ENCODE measurements at places on chromosomes 4 and X. TPM values are rescaled to one million over a fixed set of nuclear protein-coding genes. Genes with fewer than 3 reads are reported as not detected.
A peak's percentile ranks its signal among the peaks of the same experiment; 100 is the strongest.

GRCh38 chrX:47456080-47456479, 26.9 kb downstream of the ZNF41 start:
- no peaks in the 10 kb centered on the region for H3K36me3 ChIP-seq
- H3K4me3 ChIP-seq: no peak overlapping the region
- no peak for DNase-seq
- H3K4me1 ChIP-seq: no peaks in the 10 kb centered on the region
- H3K27ac ChIP-seq: no peak overlapping the region
- no peaks in the 10 kb centered on the region for H3K27me3 ChIP-seq

- no peak for DNase-seq
- no peaks in the 10 kb centered on the region for H3K36me3 ChIP-seq
- H3K27me3 ChIP-seq: peaks cover 7% of the 10 kb centered on the region
- no peaks in the 10 kb centered on the region for H3K4me1 ChIP-seq
These were observed 64.5 kb upstream of the WDR1 start for GRCh38 chr4:10180927-10181744.

DNA sequence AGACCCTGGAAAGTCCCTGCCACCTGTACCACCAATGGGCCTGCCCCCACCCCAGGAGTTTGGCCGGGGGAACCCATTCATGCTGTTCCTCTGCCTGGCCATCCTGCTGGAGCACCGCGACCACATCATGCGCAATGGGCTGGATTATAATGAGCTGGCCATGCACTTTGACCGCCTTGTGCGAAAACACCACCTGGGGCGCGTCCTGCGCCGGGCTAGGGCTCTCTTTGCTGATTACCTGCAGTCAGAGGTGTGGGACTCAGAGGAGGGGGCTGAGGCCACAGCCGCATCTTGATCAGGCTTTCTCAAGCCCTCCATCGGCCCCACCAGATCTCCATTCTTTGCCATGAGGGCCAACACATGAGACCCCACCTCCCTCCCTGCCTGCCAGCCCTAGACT, 13.6 kb upstream of the RBM3 start:
- H3K4me1 ChIP-seq: peaks cover 9% of the 10 kb centered on the region
- no peak for DNase-seq
- no peaks in the 10 kb centered on the region for H3K27me3 ChIP-seq
- H3K36me3 ChIP-seq: no peaks in the 10 kb centered on the region
- H3K27ac ChIP-seq: no peak overlapping the region

DNA sequence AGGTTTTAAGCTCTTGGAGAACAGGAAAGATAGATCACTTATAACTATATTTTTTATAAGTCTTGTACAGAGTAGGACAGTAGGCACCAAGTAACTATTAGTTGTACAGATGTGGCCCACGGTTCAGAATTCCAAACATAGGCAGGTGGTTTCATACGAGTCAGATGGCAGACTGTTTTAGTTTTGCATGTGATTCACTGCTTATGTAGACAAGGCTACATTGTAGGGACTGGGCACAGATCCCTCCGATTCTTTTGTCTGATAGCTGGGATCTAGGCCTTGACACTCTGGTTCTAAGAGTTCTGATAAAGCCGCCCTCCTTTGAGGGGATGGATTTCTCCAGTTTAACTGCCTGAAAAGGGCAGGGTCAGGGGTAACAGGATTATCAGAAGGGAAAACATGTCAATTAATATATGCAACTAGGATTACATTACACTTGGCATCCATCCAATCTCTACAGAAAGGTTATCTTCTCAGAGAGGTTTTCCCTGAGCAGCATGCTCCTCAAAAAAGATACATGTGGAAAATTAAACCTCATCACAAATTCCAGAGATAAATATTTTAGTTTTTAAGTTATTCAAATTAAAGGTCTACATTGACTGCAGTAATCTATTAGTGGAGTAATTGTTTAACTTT, 87.8 kb downstream of the SPRY1 start:
- no peak overlapping the region for H3K27ac ChIP-seq
- H3K4me1 ChIP-seq: peaks cover 25% of the 10 kb centered on the region
- no peaks in the 10 kb centered on the region for H3K27me3 ChIP-seq
- no peaks in the 10 kb centered on the region for H3K36me3 ChIP-seq
- no peak overlapping the region for H3K4me3 ChIP-seq

- no peak for DNase-seq
- no peak overlapping the region for H3K4me3 ChIP-seq
- no peaks in the 10 kb centered on the region for H3K36me3 ChIP-seq
- no peaks in the 10 kb centered on the region for H3K27me3 ChIP-seq
- H3K27ac ChIP-seq: no peak overlapping the region
- H3K4me1 ChIP-seq: 0 out of 2 replicates have a peak, but pooled peaks cover 4% of the 10 kb centered on the region
These were observed 168.7 kb downstream of the GASK1B start for GRCh38 chr4:158004101-158004500.

- H3K4me1 ChIP-seq: no peaks in the 10 kb centered on the region
- no peak for DNase-seq
- H3K4me3 ChIP-seq: no peak overlapping the region
- no peak overlapping the region for H3K27ac ChIP-seq
- H3K36me3 ChIP-seq: no peaks in the 10 kb centered on the region
These were observed 5.9 kb upstream of the PLA2G12A start for GRCh38 chr4:109735566-109736365.

DNA sequence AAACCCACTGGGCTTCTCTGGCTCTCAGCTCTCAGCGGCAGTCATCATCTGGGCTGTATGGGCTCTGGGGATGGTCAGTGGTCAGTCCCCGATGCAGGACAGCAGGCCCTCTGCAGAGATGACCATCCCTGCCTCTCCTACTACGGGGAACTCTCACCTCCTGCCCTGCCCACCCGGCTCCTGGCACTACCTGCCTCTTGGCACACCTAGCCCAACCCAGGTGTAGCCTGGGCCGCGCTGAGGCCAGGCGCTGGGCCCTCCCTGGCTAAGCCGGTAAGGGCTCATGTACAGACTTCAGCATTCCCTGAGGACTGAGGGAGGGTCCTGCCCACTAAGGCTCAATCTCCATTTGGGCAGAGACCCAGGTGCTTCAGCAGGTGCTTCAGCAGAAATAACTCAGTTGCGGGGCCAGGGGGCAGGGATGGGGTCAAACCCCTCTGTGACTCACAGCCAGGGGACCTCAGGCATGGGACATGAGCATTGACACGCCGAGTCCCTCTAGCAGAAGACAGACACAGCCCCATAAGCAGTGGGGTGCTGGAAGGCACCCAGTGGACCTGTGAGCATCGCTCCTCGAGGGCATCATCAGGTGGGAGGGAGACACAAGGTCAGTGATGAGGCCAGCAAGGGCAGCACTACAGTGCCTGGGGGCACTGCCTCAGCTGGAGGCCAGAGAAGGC, 71.0 kb downstream of the ACOX3 start:
- H3K4me3 ChIP-seq: no peak overlapping the region
- no peaks in the 10 kb centered on the region for H3K4me1 ChIP-seq
- no peak for DNase-seq

DNA sequence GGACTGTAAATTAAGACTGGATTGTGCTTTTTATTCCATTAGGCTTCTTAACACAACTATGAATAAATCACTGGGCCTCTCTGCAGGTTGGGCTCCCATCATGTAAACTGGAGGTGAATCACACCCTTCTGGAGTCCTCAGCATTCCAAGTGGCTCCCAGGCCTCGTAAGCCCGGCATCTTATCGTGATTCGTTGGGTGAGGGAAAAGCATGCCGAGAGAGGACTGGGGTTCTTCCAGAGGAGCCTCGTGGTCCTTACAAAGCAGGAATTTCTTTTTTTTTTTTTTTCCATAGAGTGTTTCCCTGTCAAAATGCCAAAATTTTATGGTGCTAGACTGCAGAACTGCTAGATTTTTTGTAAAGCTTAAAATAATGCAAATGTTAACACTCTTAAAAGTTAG, 20.0 kb downstream of the CLDN22 start:
- no peak overlapping the region for H3K27ac ChIP-seq
- no peaks in the 10 kb centered on the region for H3K4me1 ChIP-seq
- H3K27me3 ChIP-seq: no peaks in the 10 kb centered on the region
- H3K36me3 ChIP-seq: no peaks in the 10 kb centered on the region
- DNase-seq: no peak

DNA sequence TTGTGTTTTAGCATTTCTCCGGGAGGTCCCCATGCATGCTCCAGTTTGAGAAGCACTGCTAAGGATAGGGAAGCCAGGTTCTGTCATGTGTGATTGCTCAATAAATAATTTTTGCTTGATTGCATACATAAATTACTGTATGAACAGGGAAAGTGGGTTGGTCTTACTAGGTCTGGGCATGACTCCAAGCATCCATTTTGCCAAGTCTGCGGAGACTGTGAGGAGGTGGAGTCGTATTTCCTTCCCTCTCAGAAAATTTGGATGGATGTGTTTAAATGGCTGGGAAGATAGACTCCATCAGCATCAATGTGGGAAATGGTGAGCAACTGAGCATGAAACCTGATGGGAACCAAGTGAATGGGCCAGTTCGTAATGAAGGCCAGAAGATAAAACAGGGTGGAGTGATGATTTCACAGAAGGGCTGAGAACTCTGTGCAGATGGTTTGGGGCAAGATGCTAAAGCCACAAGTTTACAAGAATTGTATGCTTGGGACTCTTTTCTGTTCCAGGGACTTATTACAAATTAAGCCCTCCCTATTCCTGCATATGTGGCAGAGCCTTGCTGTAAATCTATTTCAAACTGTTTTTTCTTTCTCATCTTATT, 84.1 kb downstream of the NHS start:
- no peaks in the 10 kb centered on the region for H3K4me1 ChIP-seq
- no peaks in the 10 kb centered on the region for H3K36me3 ChIP-seq
- no peak for DNase-seq
- no peak overlapping the region for H3K4me3 ChIP-seq
- H3K27ac ChIP-seq: no peak overlapping the region

- H3K27ac ChIP-seq: no peak overlapping the region
- H3K4me1 ChIP-seq: no peaks in the 10 kb centered on the region
- H3K36me3 ChIP-seq: no peaks in the 10 kb centered on the region
- no peak for DNase-seq
- no peaks in the 10 kb centered on the region for H3K27me3 ChIP-seq
These were observed 115.1 kb upstream of the PCDH18 start for GRCh38 chr4:137647375-137647774.

- H3K4me3 ChIP-seq: peak overlapping the region; percentile 37
- peaks cover 79% of the 10 kb centered on the region for H3K4me1 ChIP-seq
- H3K27me3 ChIP-seq: no peaks in the 10 kb centered on the region
These were observed 58.8 kb downstream of the RHOH start for GRCh38 chr4:40255393-40256281.

DNA sequence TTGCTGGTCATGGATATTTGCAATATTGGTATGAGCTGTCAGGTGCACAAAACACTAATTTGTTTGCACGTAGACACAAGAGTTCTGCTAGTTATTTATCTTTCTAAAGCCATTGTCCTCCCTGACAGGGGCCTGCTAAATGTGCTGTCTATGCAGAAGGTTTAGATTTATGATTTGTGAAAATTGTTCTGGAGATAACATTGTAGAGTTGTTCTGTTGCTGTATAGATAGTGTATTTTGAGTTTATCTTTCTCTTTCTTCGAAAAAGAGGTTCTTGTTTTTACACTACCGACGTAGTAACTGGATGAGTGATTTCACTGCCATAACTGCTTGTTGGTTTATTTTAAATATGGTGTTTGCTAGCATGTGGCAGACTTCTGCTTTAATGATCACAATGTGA, 28.5 kb upstream of the FGG start:
- H3K4me3 ChIP-seq: no peak overlapping the region
- no peak overlapping the region for H3K27ac ChIP-seq
- no peaks in the 10 kb centered on the region for H3K27me3 ChIP-seq
- H3K36me3 ChIP-seq: no peaks in the 10 kb centered on the region
- H3K4me1 ChIP-seq: no peaks in the 10 kb centered on the region
- no peak for DNase-seq

GRCh38 chr4:119110121-119110520, 25.5 kb upstream of the MYOZ2 start:
- DNase-seq: no peak
- no peaks in the 10 kb centered on the region for H3K27me3 ChIP-seq
- peaks cover 14% of the 10 kb centered on the region for H3K4me1 ChIP-seq
- H3K4me3 ChIP-seq: no peak overlapping the region
- no peak overlapping the region for H3K27ac ChIP-seq

GRCh38 chrX:95628796-95629195, 1055.8 kb upstream of the DIAPH2 start:
- no peak for DNase-seq
- no peaks in the 10 kb centered on the region for H3K27me3 ChIP-seq
- no peak overlapping the region for H3K4me3 ChIP-seq

GRCh38 chr4:155032521-155033229, 175.8 kb upstream of the NPY2R start:
- no peaks in the 10 kb centered on the region for H3K4me1 ChIP-seq
- no peak for DNase-seq
- H3K27ac ChIP-seq: no peak overlapping the region
- no peak overlapping the region for H3K4me3 ChIP-seq

DNA sequence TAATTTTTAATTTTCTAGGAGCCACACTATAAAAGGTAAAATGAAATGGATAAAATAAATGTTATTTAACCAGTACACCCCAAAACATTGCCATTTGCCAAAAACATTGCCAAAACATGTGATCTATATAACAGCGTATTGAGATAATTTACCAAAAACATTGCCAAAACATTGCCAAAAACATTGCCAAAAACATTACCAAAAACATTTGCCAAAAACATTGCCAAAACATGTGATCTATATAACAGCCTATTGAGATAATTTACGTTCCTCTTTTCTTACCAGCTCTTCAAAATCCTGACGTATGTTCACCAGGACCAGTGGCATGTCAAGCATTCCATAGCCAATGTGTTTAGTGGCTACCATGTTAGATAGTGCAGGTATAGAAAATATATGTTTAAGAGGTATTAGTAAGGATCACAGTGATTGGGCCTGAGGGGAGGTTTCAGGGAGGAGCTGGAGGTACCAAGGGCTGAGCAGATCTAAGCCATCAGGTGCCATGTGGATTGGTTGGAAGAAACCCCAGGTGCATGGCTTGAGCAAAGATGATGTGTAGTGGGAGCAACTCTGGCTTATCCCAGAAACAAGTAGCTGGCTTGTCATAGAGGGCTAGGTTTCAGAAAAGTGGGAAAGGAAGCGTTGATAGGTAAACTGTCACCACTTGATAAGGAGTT, 42.6 kb downstream of the RAPGEF2 start:
- H3K27me3 ChIP-seq: no peaks in the 10 kb centered on the region
- 0 out of 2 replicates have a peak, but pooled peaks cover 3% of the 10 kb centered on the region for H3K4me1 ChIP-seq
- no peak overlapping the region for H3K27ac ChIP-seq
- H3K4me3 ChIP-seq: no peak overlapping the region
- no peaks in the 10 kb centered on the region for H3K36me3 ChIP-seq

- no peaks in the 10 kb centered on the region for H3K36me3 ChIP-seq
- H3K27me3 ChIP-seq: no peaks in the 10 kb centered on the region
- no peak overlapping the region for H3K27ac ChIP-seq
- no peak overlapping the region for H3K4me3 ChIP-seq
- no peak for DNase-seq
These were observed 49.0 kb downstream of the NIPAL1 start for GRCh38 chr4:48065587-48066052.

The IGFBP7 gene
- total RNA-seq: 0.91 TPM

The MAGT1 gene
- total RNA-seq: 39.5 TPM

The HOPX gene
- total RNA-seq: 0.42 TPM

The AFF2 gene
- 0.05 TPM for total RNA-seq

The NEUROG2 gene
- total RNA-seq: 0.12 TPM

The ZFYVE28 gene
- total RNA-seq: 19.2 TPM

The GAGE12F gene
- not detected for total RNA-seq

The CCKAR gene
- total RNA-seq: not detected
